Muscle of leg (tissue), 16 donors: ENCODE measurements at places on chromosomes 16 and 17. TPM values are rescaled to one million over a fixed set of nuclear protein-coding genes. Genes with fewer than 3 reads are reported as not detected.
A peak's percentile ranks its signal among the peaks of the same experiment; 100 is the strongest.

HBM gene
- total RNA-seq = 15.2 TPM

PHOSPHO1 gene
- 7.5 TPM for total RNA-seq

DLX3 gene
- total RNA-seq = not detected

C16orf46 gene
- 0.27 TPM for total RNA-seq

SLC35G6 gene
- total RNA-seq = not detected

CCDC200 gene
- not detected for total RNA-seq

MFSD6L gene
- total RNA-seq = 0.27 TPM

CCT6B gene
- total RNA-seq = 2.4 TPM

HSPB9 gene
- total RNA-seq = 0.13 TPM

ASPA gene
- total RNA-seq = 3.8 TPM

- peak overlapping the region; percentile 65 for H3K27ac ChIP-seq
- no peaks in the 10 kb centered on the region for H3K36me3 ChIP-seq
- peaks cover 77% of the 10 kb centered on the region for H3K27me3 ChIP-seq
- peaks cover 44% of the 10 kb centered on the region for H3K4me1 ChIP-seq
- DNase-seq = peak; percentile 36
Measured at GRCh38 chr17:7292729-7293128, 1.7 kb downstream of the YBX2 start.

DNA sequence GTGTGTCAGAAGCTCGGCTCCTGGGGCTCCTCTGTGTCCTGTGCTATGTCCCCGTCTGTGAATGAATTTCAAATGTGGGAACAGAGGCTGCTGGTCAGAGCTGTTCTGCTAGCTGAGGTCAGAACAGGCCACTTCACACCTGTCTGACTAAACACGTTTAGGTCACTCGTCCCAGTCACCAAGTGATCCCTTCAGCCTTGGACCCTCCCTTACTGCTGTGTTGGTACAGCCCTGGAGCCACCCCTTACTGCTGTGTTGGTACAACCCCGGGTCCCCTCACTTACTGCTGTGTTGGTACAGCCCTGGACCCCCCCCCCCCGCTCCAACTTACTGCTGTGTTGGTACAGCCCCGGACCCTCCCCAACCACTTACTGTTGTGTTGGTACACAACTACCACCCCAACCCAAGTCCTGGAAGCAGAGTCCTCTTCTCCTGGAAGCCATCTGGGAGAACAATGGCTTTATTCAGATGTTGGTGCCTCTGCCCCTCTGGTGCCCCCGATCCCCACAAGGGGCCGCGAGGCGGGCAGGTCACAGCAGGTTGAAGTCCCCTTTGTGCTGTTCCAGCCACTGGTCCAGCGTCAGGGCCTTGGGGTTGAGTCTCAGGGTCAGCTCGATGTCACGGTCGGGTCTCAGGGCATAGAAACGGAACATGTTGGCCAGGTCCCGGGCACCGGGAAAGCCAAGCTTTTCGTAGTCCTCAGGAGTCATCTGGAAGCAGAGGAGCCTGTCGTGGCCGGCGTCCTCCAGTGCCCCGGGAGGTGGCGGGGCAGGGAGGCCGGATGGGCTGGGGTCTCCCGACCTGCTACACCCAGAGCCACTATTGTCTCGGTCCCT, 13.0 kb downstream of the NMRAL1 start:
- H3K36me3 ChIP-seq = peaks cover 67% of the 10 kb centered on the region
- DNase-seq = no peak
- H3K4me3 ChIP-seq = no peak overlapping the region

DNA sequence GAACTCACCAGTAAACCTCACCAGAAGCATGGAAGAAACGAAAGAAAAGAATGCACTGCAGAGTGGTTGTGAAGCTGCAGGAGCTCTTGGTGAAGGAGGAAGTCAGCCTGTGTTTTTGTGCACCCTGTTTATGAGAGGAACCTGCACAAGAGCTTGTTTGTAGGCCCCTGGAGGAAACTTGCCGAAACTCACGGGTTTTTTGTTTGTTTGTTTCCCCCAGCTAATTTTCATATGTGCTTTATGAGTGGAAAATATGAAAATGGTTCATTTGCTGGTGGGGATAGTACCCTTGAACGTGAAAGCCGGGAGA, 222.7 kb downstream of the C16orf95 start:
- H3K27ac ChIP-seq = no peak overlapping the region
- H3K36me3 ChIP-seq = no peaks in the 10 kb centered on the region
- H3K27me3 ChIP-seq = peaks cover 47% of the 10 kb centered on the region
- no peak overlapping the region for H3K4me3 ChIP-seq
- peaks cover 10% of the 10 kb centered on the region for H3K4me1 ChIP-seq

- no peak overlapping the region for H3K4me3 ChIP-seq
- no peaks in the 10 kb centered on the region for H3K36me3 ChIP-seq
- H3K27me3 ChIP-seq = no peaks in the 10 kb centered on the region
Measured at GRCh38 chr17:58452738-58453137, 35.4 kb upstream of the RNF43 start.

- H3K4me3 ChIP-seq = no peak overlapping the region
- peaks cover 11% of the 10 kb centered on the region for H3K4me1 ChIP-seq
- DNase-seq = no peak
- H3K36me3 ChIP-seq = peaks cover 68% of the 10 kb centered on the region
Measured at GRCh38 chr17:81578038-81578441, 25.9 kb upstream of the FAAP100 start.

GRCh38 chr17:17044846-17045561, 2.7 kb downstream of the MPRIP start:
- H3K27me3 ChIP-seq = no peaks in the 10 kb centered on the region
- peaks cover 2% of the 10 kb centered on the region for H3K36me3 ChIP-seq
- H3K27ac ChIP-seq = peak overlapping the region; percentile 96
- DNase-seq = peak; percentile 97
- peaks cover 67% of the 10 kb centered on the region for H3K4me1 ChIP-seq

DNA sequence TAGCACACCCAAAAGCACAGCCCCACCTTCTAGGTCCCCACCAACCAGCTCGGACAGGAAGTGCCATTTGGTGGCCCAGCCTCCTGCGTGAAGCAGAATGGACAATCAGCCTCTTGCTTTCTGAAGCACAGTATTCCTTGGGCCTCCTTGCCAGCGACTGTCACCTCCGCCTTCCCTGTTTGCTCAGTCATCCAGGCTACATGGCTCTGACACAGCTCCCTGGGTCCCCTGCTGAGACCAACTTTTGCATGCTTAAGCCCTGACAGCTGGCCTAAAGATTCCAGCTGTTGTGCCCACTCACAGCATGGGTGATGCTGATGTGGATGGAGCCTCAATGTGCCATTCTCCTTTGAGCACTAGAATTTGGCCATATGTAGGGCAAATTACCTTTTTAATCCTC, 4.5 kb upstream of the CACNG5 start:
- H3K27me3 ChIP-seq = peaks cover 33% of the 10 kb centered on the region
- H3K27ac ChIP-seq = no peak overlapping the region

- no peaks in the 10 kb centered on the region for H3K4me1 ChIP-seq
- no peak for DNase-seq
- no peak overlapping the region for H3K4me3 ChIP-seq
- H3K27ac ChIP-seq = no peak overlapping the region
- no peaks in the 10 kb centered on the region for H3K27me3 ChIP-seq
Measured at GRCh38 chr16:74465851-74466685, 44.8 kb upstream of the CLEC18B start.

DNA sequence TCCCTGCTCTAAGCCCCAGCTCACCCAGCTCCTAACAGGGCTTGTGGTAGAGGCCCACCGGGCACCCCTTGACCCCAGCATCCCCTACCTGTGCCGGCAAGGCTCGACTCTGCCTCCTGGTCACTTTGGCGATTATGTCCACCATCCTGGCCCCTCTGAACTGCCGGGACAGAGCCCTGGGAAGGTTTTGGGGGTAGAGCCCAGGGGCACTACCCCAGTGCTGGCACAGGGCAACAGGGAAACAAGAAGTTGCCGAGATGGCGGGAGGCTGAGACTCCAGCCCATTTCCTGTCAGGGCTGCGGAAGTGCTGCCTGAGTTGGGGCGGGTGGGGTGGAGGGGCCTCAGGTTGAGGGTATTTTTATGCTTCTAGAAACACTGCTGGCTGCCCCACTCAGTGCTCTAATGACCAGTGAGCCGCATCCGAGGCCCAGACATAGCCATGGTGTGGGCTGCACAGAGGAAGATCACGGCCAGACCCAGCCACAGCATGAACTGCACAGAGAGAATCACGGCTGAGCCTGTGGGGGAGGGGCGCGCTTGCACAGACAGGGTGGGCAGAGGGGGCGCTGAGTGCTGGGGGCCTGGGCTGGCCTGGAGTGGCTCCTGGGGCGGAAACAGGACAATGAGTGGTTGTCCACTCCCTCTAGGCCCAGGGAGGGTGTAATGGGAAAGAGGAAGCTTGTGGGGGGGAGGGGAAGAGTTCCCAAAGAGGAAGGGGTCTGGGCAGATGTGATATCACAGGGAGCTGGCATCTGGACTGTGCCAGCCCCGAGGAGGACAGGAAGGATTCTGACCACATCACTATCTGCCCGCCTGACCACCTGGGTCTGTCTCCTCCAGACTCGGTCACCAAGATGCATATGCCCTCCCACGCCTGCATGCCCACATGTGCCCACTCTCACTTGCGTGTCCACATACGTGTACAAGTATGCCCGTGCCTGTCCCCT, 22.3 kb downstream of the ARHGAP27 start:
- H3K36me3 ChIP-seq = no peaks in the 10 kb centered on the region
- peak overlapping the region; percentile 45 for H3K27ac ChIP-seq
- peak; percentile 60 for DNase-seq
- peaks cover 14% of the 10 kb centered on the region for H3K27me3 ChIP-seq
- H3K4me3 ChIP-seq = peak overlapping the region; percentile 38
- peaks cover 40% of the 10 kb centered on the region for H3K4me1 ChIP-seq

- peak overlapping the region; percentile 95 for H3K27ac ChIP-seq
- no peaks in the 10 kb centered on the region for H3K27me3 ChIP-seq
- H3K4me1 ChIP-seq = peaks cover 17% of the 10 kb centered on the region
- peak; percentile 40 for DNase-seq
- H3K4me3 ChIP-seq = peak overlapping the region; percentile 78
- no peaks in the 10 kb centered on the region for H3K36me3 ChIP-seq
Measured at GRCh38 chr16:31874366-31875111, 932 bp downstream of the ZNF267 start.

DNA sequence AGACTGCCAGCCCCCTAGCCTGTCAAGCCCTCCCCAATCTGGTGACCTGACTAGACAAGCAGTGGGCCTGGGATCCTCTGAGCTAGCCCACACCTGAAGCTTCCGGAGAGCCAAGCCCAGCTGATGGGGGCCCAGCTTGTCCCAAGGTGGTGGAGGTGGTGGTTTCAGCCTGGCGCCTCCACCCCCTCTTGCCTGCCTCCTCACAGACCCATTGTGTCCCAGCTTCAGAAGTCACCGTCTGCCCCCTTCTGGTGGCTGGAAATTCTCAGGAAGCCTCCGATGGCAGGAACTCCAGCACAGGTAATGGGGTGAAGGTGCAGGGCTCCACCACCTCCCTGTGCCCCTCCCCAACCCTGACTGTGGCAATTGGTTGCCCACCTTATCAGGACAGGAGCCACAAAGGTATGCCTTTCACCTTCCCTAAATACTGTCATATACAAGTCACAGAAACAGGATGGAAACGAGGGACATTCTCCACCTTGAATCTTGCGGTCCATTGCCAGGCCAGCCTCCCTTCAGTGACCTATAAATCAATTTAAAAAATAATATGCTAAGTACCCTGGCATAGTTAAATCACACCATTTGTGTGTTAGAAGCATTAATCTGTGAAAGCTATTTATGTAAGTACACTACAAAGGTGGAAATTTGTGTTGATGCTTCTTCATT, 66.0 kb upstream of the ZNF423 start:
- no peaks in the 10 kb centered on the region for H3K36me3 ChIP-seq
- H3K27ac ChIP-seq = no peak overlapping the region
- peak; percentile 75 for DNase-seq
- H3K27me3 ChIP-seq = no peaks in the 10 kb centered on the region

DNA sequence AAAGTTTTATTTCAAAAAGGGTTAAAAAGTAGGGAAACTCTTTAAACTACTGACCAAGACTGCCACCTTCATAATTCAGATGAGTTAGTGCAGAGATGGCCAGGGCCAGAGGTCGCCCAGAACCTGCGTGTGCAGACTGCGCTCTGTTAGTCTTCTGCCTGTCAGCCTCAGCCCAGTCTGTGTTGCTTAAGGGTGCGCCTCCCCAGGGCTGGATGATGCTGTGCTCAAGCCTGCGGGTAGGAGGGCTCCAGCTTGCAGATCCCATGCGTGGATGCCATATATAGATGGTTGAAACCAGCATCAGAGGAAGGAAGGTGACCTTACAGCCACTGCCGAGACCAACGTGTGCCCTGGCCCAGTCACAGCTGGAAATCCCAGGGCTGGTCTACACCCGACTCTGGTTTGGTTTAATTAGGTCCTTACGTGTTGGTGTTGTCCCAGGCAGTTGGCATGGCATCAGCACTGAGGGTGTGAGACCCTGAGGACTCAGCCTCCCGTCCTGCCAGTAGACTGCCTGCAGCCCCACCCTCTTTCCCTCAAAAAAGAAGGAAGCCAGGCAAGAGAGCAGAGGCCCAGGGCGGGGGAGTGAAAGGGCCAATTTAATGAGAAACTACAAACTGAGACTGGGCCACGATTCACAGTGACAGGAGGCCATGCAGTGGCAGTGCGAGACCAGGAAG, 27.7 kb downstream of the CDIP1 start:
- peak overlapping the region; percentile 55 for H3K27ac ChIP-seq
- H3K27me3 ChIP-seq = no peaks in the 10 kb centered on the region
- DNase-seq = no peak

DNA sequence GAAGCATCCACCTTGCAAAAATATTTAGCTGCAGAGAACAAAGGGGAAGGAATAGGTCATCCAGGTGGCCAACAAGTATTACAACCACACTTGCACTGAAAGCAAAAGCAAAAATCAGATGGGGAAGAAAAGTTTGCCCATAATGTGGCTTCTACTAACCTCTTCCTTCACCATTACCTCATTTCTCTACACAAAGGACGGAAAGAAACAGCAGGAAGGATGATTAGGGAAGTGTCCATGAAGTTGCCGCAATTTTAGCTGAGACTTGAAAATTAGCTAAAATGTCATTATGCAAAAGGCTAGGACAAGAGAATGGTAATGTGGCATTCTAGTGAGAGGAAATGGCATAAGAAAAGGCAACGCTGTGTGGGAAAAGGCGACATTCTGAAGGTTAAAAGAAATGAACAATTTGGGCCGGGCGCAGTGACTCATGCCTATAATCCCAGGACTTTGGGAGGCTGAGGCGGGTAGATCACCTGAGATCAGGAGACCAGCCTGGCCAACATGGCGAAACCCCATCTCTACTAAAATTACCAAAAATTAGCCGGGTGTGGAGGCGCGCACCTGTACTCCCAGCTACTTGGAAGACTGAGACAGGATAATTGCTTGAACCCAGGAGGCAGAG, 13.7 kb downstream of the KANSL1 start:
- DNase-seq = peak; percentile 66
- H3K36me3 ChIP-seq = no peaks in the 10 kb centered on the region
- no peaks in the 10 kb centered on the region for H3K4me1 ChIP-seq
- H3K27me3 ChIP-seq = no peaks in the 10 kb centered on the region

- no peak overlapping the region for H3K27ac ChIP-seq
- H3K36me3 ChIP-seq = peaks cover 2% of the 10 kb centered on the region
- H3K4me3 ChIP-seq = no peak overlapping the region
- H3K4me1 ChIP-seq = peaks cover 20% of the 10 kb centered on the region
- H3K27me3 ChIP-seq = peaks cover 20% of the 10 kb centered on the region
Measured at GRCh38 chr17:49000943-49001342, 3.8 kb downstream of the IGF2BP1 start.

DNA sequence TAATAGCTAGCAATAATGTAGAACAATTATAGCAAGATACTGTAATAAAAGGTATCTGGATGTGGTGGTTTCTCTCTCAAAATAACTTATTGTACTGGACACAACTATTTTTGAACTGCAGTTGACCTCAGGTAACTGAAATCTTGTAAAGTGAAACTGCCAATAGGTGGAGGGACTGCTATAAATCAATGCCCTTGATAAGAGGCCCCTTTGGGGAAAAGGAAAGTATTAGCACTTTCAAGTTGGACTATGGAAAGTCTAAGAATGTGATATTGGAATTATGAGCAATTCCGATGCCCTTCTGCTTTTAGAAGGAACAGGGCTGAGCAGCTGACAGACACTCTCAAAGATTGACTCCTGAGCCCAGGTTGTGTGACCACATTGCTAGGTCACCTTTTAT, 44.5 kb upstream of the ARHGAP44 start:
- DNase-seq = no peak
- peaks cover 4% of the 10 kb centered on the region for H3K4me1 ChIP-seq
- no peak overlapping the region for H3K4me3 ChIP-seq
- H3K27me3 ChIP-seq = no peaks in the 10 kb centered on the region
- H3K36me3 ChIP-seq = no peaks in the 10 kb centered on the region
